ENCODE measurements at places on chromosomes 3 and 15.

- no peak for DNase-seq
Measured at GRCh38 chr3:8657804-8658305, 13.3 kb upstream of the SSUH2 start.

DNA sequence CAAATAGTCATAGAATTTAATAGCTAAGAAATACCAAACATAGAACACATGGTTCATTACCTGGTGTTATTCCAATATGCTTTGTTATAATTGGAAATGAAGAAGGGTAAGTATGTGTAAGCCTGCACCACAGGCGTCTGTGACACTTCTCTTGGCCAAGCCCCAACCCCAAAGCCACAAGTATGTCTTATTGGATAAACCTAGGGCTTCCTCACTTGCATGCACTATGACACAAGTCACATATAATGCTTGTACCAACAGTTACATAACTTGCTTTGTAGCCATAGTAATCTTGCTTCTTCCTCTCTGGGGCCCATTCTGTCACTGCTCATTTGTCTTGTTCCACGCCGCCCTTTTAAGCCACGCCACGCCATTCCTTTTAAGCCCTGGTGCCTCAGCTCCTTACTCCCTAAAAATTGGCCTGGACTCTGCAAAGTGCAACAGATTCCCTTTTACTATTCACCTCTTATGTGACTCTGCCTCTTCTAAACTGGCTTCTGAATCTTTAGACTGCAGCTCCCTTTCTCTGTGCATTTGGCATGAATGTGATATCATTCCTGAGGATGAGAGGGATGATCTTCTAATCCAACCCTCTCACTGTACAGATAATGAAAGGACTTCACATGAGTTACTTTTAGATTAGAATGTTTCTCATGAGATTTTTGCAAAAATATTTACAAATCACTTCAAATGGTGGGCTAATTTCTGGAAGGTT, 48.1 kb upstream of the EPHA3 start:
- DNase-seq: no peak

GRCh38 chr15:50876989-50877360, 31.5 kb upstream of the AP4E1 start:
- peak; percentile 83 for DNase-seq

DNA sequence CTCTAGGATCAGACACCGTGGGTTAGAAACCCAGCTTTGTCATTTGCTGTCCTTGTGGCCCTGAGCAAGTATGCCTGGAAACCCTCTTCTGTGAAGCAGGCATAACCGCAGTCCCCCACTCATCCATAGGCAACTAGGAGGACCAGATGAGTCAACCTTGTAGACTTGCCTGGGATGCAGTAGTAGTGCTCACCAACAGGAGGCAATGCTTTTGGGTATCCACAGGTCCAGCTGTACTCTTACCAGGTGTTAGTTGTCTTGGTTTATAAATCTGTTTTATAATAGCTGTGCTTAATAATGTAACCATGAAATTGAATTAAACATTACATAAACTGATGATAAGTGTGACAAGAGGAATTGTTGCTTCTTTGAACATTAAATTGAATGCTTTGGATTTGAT, 389.3 kb downstream of the IL20RB start:
- no peak for DNase-seq

GRCh38 chr3:186825294-186825821, 17.2 kb upstream of the ADIPOQ start:
- DNase-seq: no peak

DNA sequence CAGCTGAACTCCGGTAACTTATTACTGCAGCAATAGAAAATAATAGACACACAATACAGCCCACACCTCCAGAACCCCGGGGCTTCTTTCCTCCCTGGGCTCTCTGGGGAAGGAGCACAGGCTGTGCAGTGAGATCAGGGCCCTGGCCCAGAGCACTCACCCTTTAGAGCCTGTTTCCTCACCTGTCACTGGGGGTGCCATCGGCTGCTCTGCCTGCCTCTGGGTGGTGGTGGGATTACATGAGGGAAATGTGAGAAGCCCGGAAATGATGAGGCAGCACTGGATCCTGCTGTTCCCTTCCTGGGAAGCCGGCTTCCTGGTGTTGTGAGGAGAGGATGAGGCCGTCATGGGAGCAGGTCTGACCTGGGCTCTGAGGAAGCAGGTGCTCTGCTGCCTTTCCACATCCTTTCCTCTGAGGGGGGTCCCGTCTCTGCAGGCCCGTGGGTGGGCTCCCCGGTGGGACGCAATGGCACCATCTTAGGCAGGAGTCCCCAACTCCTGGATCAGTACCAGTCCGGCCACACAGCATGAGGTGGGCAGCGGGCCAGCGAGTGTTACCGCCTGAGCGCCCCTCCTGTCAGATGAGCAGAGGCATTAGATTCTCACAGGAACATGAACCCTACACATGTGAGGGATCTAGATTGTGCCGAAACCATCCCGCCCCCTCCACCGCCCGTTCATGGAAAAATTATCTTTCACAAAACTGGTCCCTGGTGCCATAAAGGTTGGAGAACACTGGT, 220.9 kb upstream of the CTDSPL start:
- DNase-seq: no peak

DNA sequence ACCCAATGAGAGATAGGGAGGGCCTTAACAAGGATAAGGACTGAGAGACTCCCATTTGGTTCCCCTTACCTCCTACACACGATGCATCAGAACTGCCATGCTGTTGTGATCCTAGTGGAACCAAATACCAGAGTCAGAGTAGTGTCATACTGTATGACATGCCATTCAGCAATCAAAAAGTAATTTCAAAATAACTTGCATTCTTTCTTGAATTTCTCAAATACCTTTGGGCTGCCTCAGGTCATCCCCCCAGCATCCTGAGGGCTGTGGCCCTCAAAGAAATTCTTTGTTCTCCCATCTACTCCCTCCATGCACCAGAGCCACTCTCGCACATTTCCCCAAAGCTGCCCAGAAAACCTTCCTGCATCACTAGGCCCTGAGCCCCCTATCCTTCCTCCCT, 68.9 kb upstream of the PPP2R3A start:
- DNase-seq: no peak

DNA sequence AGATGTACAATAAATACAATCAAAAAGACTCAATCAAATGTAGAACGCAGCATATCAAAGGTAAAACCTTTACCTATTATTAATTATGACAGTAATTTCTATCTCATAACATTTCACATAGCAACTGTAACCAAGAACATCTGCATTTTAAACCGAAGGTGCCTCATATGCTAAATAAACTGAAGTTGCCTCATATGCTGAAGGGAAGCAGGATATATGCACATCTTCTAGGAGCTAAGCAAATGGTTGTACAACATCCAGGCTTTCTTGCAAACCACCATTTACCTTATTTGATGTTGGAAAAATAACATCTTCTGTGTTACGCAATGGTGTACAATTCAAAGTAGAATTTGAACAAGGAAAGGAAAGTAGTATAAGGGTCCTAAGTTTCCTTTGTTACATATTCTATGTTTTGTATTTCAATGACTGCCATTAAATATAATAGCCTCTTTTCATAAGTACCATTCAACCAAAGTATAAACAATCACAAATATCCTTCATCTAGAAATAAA, 145.9 kb downstream of the SATB1 start:
- DNase-seq: no peak

- peak; percentile 21 for DNase-seq
Measured at GRCh38 chr3:57691411-57692132, 1.3 kb downstream of the DENND6A start.

DNA sequence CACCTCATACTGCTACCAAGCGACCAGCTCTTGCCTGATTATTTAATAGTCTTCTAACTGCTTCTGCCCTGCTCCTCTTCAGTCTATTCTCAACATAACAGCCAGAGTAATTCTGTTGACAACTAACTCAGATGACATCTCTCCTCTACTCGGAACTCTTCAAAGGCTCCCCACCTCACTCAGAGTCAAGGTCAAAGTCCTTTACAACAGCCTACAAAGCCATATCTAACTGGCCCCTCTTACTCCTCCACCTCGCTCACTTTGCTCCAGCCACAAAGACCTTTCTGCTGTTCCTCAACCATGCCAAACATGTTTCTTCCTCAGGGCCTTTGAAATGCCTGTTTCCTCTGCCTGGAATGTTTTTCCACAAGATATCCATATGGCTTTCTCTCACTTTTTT, 43.6 kb downstream of the PIK3R4 start:
- DNase-seq: no peak

DNA sequence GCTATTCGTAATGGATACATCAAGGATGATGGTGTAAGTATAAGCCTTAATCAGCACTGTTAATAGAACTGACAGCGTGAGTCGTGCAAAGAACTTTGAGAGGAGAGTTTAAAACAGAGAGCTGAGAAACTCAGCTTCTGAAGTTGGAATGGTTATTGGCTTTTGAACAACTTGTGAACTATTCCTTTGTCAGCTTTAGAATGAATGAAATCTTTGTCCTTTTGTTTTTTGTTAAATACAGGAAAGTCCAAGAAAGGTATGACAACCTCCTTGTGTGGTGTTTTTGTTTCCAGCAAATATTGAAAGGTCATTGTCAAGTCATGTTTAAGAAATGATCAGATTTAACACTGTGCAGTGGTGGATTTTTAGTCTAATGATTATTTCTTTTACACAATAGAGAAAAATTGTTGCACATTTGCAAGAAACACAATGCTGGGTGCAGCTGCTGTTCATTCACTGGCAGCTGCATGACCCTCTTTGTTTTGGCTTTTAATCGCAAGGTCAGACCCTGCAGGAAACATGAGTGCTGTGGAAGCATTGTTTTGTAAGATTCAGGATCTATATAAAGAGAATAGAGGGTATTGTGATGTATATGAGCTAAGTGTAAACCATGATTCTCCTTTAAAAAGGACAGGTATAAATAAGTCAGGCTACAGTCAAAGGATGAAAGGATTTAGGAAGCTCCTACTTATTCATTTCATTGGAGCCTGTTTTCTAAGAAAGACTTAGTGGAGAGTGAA, 21.7 kb upstream of the ABHD10 start:
- no peak for DNase-seq

DNA sequence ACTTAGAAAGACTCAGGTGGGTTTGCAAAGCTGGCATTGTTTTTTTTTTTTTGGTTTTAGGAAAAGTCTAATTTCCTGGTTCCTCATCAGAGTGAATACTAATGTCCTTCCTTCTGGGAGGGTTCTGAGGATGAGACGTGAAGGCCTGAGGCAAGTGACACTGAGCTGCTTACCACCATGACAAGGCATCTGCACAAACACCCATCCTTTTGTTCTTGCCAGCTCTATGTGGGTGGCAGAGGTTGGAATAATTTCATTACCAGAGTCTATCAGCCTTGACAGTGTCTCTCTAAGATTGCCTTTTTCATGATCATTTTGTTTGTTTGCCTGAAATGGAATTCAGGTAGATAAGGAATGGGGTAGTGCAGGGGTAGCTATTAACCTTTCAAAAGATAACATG, 17.1 kb downstream of the RTP4 start:
- no peak for DNase-seq

DNA sequence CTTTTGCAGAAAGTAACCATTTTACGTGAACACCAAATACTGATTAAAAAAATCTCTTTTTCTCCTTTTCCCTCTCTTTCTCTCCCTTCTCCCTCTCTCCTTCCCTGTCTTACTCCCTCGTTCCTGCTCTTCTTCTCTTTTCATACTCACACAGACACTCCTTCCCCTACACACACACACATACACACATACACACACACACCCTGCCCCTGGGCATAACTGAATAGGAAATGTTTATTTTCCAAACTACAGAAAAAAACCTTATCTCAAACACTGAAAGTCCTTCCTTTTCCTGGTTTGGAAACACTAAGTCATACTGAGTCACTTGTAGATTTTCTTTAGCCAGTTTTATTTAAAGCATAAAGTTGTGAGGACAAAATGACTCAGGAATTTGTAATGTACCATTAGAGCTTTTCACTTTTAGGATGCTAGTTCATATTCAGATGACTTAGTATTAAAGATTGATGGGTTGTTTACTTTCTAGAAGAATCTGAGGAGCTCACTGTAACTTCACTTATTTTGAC, 62.4 kb downstream of the MBNL1 start:
- DNase-seq: no peak

GRCh38 chr15:79643393-79643792, 211.3 kb downstream of the MINAR1 start:
- no peak for DNase-seq

- DNase-seq: no peak
Measured at GRCh38 chr15:100394736-100395440, 53.1 kb upstream of the ADAMTS17 start.

- no peak for DNase-seq
Measured at GRCh38 chr3:100227511-100227921, 33.3 kb upstream of the TBC1D23 start.

- DNase-seq: no peak
Measured at GRCh38 chr3:102979682-102980354, 545.0 kb downstream of the ZPLD1 start.

GRCh38 chr3:12893852-12894251, 52.5 kb upstream of the RPL32 start:
- DNase-seq: no peak

DNA sequence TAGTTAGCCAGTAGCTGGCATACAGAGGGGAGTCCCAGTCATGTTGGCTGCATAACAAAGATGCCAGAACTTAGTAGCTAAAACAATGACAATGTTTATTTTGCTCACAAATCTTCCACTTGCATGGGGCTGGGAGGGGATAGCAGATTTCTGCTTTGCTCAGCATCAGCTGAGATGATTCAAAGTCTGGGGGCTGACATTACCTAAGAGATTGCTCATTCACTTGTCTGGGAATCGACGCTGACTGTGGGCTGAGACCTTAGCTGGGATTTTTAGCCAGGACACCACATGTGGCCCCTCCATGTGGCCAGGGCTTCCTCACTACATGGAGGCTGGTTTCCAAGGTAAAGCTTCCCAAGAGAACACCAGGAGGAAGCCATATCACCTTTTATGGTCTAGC, 12.7 kb upstream of the CFAP100 start:
- DNase-seq: no peak

DNA sequence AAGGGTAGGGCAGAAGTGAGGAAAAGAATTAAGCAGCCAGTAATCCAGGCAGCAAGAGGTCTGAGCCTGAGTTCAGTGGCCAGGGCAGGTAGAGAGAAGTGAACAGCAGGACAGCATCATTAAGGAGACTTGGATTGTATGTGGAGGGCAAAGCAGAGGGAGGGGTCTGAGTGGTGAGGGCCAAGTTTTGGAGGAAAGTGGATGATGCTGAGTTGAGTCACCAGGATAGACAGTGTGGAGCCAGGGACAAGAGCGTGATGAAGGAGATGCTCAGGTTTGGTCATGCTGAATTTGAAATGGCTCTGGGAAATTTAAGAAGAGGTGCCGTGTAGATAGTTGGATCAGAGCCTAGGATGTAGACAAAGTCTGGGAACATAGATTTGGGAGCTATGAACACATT, 93.1 kb downstream of the ARHGEF26 start:
- DNase-seq: no peak

All from DND-41 (cell line).